CD4-positive, alpha-beta T cell (primary cell): ENCODE measurements at places on chromosomes 3 and 15. TPM values are rescaled to one million over a fixed set of nuclear protein-coding genes. Genes with fewer than 3 reads are reported as not detected.

DNA sequence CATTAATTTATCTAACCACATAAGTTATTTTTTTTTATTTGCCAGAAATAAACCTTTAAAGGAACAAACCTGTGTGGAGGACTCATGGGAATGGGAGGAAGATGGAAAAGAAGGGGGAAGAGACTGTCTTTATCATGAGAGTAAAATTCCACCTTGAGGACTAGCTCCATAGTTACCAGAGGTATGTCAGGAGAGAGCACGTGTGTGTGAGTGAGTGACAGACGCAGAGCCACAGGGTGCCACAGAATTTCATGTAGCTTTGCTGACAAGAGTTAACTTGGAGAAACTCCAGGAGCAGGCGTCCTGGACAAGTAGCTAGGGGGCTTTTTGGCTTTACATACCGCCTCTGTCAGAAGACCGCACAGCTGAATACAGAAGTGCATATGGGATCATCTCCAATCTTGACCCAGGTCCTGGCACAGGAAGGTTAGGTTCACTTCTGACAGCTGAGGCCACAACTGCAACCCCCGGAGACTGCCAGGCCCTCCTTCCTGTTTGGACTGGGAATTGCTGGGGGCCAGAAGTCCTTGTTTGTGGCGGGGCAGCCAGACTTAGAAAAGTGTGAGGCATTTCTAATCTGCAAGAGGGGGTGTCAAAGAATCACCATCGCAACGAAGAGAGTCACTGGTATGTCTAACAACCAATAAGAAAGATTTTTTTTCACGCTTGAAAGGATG lies 197.8 kb upstream of the TPM1 start:
- no peak overlapping the region for H3K4me3 ChIP-seq
- no peaks in the 10 kb centered on the region for H3K4me1 ChIP-seq
- no peaks in the 10 kb centered on the region for H3K36me3 ChIP-seq
- no peak for DNase-seq

GRCh38 chr15:77475898-77476297 lies 55.2 kb downstream of the HMG20A start:
- H3K4me3 ChIP-seq = no peak overlapping the region
- no peak overlapping the region for H3K27ac ChIP-seq
- peaks cover 65% of the 10 kb centered on the region for H3K36me3 ChIP-seq
- no peaks in the 10 kb centered on the region for H3K27me3 ChIP-seq
- DNase-seq = no peak

GRCh38 chr15:30008156-30008555 lies 74.6 kb upstream of the GOLGA8J start:
- H3K36me3 ChIP-seq = no peaks in the 10 kb centered on the region
- H3K4me1 ChIP-seq = no peaks in the 10 kb centered on the region

DNA sequence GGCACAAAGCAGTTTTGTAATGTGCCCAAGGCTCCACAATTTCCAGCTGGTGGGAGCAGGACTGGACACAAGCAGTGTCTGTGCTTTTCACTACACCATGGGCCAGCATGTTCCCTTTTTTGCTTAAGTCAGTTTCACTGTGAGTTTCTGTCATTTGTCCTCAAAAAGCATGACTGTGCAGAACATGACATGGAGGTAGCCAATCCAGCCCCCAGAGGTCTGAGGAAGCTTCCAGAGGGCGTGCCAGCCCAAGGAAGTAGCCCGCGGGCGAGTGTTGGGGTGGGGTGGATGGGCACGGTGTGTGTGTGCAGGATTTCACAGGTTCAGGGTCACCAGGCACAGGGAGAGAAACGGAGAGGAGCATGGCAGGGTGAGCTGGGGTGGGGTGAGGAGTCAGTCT lies 8.0 kb upstream of the EEFSEC start:
- H3K36me3 ChIP-seq = no peaks in the 10 kb centered on the region
- no peaks in the 10 kb centered on the region for H3K4me1 ChIP-seq
- no peak for DNase-seq
- H3K4me3 ChIP-seq = no peak overlapping the region
- no peak overlapping the region for H3K27ac ChIP-seq

- H3K36me3 ChIP-seq = no peaks in the 10 kb centered on the region
- DNase-seq = no peak
- no peak overlapping the region for H3K27ac ChIP-seq
- H3K27me3 ChIP-seq = no peaks in the 10 kb centered on the region
Observed at GRCh38 chr3:8355346-8355745, 146.3 kb upstream of the LMCD1 start.

GRCh38 chr15:57156210-57156884 lies 220.0 kb upstream of the CGNL1 start:
- no peak overlapping the region for H3K4me3 ChIP-seq
- peaks cover 11% of the 10 kb centered on the region for H3K36me3 ChIP-seq
- peaks cover 3% of the 10 kb centered on the region for H3K4me1 ChIP-seq

DNA sequence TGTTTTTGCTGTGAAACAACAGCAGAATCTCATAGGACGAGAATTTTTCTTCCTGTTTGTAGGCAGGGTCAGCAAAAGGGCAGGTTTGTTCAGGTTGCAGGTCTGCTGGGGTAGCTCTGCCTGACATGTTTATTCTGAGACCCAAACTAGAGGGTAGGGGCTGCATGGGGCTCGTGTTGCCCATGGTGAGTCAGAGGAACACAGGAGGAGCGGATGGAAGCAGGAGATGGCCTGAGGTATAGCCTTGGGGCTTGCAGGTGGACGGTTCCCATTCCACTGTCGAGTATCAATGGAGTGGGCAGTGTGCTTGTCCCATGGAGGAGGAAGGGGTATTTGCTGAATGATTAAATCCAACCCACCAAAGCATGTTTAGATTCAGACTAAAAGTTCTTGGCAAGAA lies 138.9 kb downstream of the APBA2 start:
- H3K4me1 ChIP-seq = peaks cover 2% of the 10 kb centered on the region
- H3K27ac ChIP-seq = no peak overlapping the region
- H3K36me3 ChIP-seq = no peaks in the 10 kb centered on the region
- DNase-seq = no peak
- H3K27me3 ChIP-seq = no peaks in the 10 kb centered on the region

- DNase-seq = no peak
- H3K27me3 ChIP-seq = no peaks in the 10 kb centered on the region
- no peak overlapping the region for H3K27ac ChIP-seq
Observed at GRCh38 chr3:190591080-190591479, 77.2 kb downstream of the IL1RAP start.

- no peak for DNase-seq
- no peaks in the 10 kb centered on the region for H3K4me1 ChIP-seq
- H3K4me3 ChIP-seq = no peak overlapping the region
Observed at GRCh38 chr15:25175789-25176615, 221.2 kb downstream of the SNRPN start.

DNA sequence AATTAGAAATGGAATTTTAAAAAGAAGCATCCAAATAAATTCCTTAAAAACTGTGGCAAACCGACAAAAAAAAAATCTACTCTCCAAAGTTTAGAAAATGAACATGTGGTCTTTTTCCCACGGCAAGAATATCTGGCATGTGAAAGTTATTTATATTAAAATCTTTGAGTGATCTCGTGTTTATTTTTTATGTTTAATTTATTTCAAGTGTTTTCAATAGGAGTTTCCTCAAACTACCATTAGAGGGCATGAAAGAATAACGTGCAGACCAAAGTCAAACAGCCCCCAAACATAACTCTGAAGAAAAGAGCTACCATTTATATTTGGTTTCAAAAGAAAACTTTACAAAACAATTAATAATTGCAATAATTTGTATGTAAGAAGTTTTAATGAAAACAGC lies 286.4 kb downstream of the ZIC4 start:
- no peaks in the 10 kb centered on the region for H3K4me1 ChIP-seq
- no peak for DNase-seq
- no peaks in the 10 kb centered on the region for H3K27me3 ChIP-seq
- H3K36me3 ChIP-seq = no peaks in the 10 kb centered on the region

- no peak for DNase-seq
- H3K27me3 ChIP-seq = peaks cover 6% of the 10 kb centered on the region
- no peaks in the 10 kb centered on the region for H3K36me3 ChIP-seq
- H3K4me3 ChIP-seq = no peak overlapping the region
- no peaks in the 10 kb centered on the region for H3K4me1 ChIP-seq
Observed at GRCh38 chr3:39762537-39763070, 46.8 kb upstream of the MYRIP start.

DNA sequence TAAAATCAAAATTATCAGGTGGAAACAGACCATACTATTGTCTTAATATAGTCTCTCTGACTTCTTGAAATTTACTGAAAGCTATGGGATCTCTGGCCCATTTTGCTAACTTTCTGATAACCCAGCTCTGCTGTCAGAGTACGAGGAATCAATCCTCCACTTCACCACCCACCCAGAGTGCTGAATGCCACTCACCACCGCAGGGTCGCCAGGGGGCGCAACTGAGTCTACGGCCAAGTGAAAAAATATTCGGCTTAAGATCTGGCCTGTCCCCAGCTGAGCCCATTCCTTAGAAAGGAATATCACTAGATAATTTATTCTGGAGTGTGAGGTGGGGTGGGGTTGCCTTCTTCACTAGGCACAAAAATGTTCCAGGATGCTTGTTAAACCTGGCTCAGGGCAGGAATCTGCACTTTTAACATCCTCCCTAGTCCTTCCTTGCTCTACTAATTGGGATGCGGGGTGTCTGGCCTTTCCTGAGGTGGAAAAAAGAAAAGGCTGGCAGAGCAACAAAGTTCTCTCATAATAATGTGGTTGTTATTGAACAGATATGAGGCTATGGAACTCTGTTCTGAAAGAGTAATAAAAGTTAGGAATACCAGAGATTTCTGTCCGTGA lies 520.6 kb downstream of the MFSD1 start:
- no peak overlapping the region for H3K4me3 ChIP-seq
- DNase-seq = no peak
- H3K36me3 ChIP-seq = no peaks in the 10 kb centered on the region
- H3K4me1 ChIP-seq = no peaks in the 10 kb centered on the region
- H3K27ac ChIP-seq = no peak overlapping the region

GRCh38 chr3:185583925-185584324 lies 2.2 kb upstream of the SENP2 start:
- H3K27me3 ChIP-seq = no peaks in the 10 kb centered on the region
- no peaks in the 10 kb centered on the region for H3K36me3 ChIP-seq
- no peak overlapping the region for H3K27ac ChIP-seq
- DNase-seq = no peak
- H3K4me1 ChIP-seq = peaks cover 30% of the 10 kb centered on the region

DNA sequence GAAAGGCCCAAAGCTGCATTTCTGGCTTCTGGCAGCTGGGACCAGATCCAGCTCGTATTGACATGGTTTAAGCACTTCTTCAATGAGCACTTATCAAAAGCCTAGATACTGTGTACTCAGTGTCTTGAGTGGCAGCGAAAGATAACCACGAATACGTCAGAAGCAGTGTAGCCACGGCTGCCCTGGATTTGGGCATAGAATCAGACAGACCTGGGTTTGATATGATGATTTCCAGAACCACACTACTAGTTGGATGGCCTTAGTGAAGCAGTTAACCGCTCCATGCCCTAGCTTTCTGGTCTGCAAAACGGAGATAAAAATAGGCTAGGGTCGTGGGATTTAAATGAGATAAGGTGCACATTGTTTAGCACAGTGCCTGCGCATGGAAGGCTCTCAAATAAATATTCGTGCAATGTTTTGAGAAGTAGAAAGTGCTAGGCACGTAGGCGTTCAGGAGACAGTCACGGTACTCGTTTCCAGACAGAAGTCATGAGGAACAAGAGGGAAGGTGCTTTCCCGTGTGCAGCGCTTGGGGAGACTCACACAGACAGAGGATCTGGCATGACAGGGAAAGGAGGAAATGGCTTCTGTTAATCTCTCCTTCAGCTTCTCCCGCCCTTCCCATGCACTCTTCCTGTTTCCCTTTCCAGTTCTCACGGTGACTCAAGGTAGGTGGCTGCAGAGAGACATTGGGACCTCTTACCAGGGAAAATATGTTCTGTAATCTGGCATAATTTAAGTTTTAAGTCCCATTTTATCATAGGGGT lies 70.3 kb downstream of the CCNL1 start:
- H3K4me1 ChIP-seq = peaks cover 31% of the 10 kb centered on the region
- H3K27me3 ChIP-seq = no peaks in the 10 kb centered on the region
- peak overlapping the region; percentile 92 for H3K27ac ChIP-seq
- H3K4me3 ChIP-seq = peak overlapping the region; percentile 71
- H3K36me3 ChIP-seq = no peaks in the 10 kb centered on the region
- DNase-seq = peak; percentile 44

Gene MST1
- total RNA-seq = 7.8 TPM

Gene LRRC58
- 17.7 TPM for total RNA-seq

Gene SATB1
- total RNA-seq = 390 TPM

Gene MESP1
- 0.22 TPM for total RNA-seq

Gene SLC6A1
- not detected for total RNA-seq

Gene ADAMTS17
- 13.2 TPM for total RNA-seq

Gene ARGFX
- total RNA-seq = not detected

Gene PIGBOS1
- total RNA-seq = 10.1 TPM

Gene GPR156
- total RNA-seq = 0.27 TPM
